ENCODE measurements at places on chromosomes 16 and 17.

DNA sequence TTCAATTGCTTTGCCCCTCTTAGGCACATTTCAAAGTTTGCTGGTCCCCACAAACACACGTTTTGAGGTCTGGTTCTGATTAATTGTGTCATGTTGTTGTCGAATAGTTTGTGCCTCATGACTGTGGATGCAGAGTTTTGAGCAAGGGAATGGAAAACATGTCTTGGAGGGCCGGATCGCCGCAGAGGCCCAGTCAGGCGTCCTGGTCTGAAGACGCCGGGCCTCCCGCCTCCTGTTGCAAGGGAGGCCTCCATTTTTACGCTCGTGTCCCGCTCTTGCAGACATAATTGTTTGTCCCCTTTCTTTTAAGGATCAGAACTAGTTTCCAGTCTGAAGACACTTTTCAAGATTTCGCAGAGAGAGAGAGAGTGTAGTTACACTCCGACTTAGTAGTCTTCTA, 3.2 kb downstream of the NTN1 start:
- no peak for DNase-seq

GRCh38 chr16:66091471-66091891, 275.0 kb upstream of the CDH5 start:
- no peak for DNase-seq

- no peak for DNase-seq
Observed at GRCh38 chr17:12712941-12713340, 47.3 kb downstream of the MYOCD start.

DNA sequence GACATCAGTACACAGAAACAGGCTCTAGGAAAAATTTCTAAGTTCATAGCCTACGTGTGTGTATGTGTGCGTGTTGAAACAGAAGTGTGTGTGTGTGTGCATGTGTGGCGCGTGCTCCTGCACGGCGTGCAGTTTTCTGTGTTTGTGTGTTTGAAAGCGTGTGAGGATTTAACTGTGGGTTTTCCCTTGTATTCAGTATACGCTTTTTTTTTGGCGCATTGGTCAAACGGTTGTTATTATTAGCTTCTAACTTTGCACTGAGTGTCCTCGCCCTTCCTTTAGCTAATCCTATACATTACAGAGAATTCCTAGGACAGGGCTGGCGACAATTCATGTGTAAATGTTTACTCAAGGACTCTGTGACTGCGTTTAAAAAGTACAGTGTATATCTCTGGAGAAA, 23.0 kb downstream of the TMC6 start:
- DNase-seq, result no peak

DNA sequence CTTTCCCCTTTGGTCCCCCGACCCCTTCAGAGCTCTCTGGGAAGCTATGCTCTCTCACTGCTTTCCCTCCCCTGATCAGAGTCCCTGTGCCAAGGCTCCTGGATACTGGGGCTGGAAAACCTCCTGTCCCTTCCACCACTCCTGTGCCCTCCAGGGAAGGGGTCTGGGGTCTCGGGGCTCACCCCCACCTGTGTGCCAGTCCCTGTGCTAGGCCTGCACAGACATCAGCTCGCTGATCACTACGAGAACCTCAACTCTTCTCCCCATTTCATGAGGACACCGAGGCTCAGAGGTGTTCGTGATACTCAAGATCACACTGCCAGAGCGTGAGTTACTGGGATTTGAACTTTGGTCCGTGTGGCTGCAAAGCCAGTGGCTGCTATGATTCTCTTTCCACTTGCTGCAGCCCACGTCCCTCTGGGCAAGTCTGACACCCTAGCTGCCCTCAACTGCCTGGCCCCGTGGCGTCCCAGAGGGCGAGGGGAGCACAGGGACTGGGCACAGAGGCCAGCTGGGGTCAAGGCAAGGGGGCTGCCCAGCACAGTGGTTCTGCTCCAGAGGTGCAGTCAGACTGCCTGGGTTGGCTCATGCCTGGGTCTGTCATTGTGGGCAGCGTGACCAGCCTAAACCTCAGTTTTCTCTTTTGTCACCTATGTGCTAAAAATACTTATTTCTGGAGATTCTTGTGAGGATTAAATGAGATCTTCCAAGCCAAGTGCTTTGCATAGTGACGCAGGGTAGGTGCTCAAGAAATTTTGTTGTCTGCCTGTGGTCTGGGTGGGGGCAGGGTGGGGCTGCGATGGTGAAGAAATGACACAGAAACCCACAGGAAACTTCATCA, 43.8 kb upstream of the TOB1 start:
- no peak for DNase-seq

- DNase-seq, result no peak
Observed at GRCh38 chr16:63978240-63978639, 1143.6 kb downstream of the CDH11 start.

- DNase-seq, result no peak
Observed at GRCh38 chr17:81390873-81391255, 4.4 kb upstream of the BAHCC1 start.

DNA sequence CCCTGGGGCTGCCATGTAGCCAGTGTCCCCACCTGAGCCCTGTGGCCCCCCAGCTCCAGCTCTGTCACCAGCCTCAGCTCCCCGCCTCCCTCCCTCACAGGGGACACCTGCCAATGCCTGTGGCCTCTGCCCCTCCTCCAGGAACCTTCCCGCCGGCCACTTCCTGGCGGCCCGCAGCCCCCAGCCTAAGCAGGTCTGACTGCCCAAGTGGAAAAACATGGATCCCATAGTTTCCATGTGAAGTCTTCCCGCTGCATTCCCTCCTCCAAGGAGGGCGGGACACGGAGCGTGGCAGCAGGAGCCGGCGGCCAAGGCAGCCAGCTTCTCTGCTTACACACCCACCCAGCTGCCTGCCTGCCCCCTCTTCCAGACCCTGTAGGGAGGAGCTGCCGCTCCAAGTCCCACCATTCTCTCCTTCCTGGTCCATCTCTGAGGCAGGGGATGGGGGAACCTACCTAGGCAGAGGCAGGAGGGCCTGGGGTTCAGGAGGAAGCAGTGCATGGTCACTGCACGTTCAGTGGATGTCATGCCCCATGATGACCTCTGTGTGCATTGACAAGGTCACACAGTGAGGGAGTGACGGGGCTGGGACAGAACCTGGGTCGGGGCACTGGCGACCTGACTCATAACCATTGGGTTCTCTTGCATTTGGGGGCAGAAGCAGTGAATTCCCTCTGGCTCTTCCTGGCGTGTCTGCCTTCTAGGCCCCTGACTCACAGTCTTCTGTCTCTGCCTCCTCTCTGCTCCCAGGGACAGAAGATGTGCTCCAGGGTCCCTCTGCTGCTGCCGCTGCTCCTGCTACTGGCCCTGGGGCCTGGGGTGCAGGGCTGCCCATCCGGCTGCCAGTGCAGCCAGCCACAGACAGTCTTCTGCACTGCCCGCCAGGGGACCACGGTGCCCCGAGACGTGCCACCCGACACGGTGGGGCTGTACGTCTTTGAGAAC, 8.7 kb downstream of the VASN start:
- DNase-seq, result peak; percentile 15

DNA sequence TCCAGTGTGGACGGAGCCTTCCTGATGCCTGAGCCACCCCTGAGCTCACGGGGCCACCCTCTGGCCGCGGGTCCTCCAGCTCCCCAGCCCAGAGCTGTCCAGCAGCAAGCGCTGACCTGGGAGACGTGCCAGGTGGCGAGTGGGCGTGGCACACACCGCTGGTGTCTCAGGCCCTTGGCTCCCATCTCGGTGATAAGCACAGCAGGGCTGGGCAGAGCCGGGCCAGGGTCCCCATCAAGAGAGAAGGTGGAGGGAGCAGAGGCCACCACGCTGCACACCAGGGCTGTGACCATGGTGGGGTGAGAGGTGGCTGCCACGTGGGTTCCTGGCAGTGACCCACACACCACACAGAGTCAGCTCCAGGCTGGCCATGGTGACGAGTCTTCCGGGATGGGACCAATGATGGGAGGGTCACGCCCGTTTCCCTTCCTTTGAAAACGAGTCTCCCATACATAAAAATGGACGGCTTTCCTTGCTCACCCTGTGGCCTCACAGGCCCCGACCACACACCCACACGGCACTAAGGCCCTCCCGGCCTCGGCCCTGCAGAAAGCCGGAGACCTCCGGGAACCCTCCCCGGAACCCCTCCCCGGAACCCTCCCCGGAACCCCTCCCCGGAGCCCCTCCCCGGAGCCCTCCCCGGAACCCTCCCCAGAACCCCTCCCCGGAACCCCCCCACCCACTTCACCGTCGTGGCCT, 16.8 kb downstream of the UTS2R start:
- DNase-seq, result peak; percentile 59

- DNase-seq, result peak; percentile 18
Observed at GRCh38 chr16:15985144-15985543, 35.7 kb downstream of the ABCC1 start.

DNA sequence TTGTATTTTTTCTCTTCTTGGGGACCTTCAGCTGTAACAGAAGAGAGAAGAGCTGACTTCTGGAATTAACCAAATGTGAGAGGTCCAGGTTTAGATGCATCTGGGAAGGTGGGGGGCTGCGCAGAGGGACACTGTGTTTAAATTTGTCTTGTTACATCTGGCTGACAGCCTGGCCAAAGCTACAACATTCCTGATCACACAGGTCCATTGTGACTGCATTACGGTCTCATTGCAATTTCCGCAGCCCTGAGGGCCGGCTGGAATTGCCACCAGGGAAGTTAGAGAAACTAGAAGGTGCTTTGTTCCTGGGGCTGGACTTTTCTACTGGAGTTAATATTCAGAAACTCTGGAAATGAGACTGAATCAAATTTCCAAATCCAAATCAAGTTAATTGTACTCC, 37.9 kb upstream of the LRRC75A start:
- DNase-seq, result no peak

GRCh38 chr17:43529947-43530287, 16.2 kb downstream of the ETV4 start:
- no peak for DNase-seq

Measured in psoas muscle (tissue), 8 donors.